Ascending aorta (tissue), 2 donors: ENCODE measurements at places on chromosomes 2 and 18.

DNA sequence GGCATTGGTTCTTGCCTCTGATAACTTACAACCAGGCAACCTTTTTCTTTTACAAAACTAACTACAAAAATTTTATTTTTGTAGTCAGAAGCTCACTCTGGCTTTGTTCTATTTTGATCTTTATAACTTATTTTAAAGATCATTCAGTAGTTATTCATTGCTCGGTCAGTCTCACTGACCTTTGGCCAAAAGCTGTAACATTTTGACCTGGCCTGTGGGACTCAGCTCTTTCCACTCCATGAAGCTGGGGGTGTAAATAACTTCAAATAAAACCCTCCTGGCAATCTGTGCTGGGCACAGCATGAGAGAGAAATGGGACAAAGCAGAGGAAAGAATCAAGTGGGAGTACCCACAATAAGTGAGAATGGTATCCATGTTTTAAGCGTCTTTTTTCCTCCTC, 380.7 kb downstream of the SETBP1 start:
- DNase-seq = no peak

DNA sequence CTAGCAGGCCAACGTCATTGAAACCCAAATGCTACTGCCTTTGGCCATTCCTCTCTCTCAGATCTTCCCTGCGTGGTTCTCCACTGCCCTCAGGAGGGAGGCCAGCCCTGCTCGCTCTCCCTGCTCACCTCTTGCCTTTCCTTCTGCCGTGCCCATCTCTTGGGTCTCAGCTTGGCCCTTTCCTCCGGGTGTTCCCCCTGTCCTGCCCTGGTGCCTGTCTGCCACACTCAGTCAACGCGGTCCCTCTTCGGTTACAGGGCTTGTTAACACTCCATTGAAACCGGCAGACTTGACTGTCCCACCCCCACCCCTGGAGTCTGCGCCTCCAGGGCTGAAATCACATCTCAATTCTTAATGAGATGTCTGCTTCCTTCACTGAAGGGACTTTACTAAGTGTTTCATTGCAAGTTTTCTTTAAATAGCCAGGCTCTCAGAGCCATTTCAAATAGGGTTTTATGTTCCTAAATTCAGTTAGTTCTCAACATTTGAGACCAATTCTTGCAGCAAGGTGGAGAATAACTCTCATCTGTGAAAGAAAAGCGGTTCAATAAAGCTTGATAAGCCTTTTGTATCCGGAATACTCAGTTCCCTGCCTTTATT, 237.6 kb downstream of the DYSF start:
- DNase-seq = no peak

DNA sequence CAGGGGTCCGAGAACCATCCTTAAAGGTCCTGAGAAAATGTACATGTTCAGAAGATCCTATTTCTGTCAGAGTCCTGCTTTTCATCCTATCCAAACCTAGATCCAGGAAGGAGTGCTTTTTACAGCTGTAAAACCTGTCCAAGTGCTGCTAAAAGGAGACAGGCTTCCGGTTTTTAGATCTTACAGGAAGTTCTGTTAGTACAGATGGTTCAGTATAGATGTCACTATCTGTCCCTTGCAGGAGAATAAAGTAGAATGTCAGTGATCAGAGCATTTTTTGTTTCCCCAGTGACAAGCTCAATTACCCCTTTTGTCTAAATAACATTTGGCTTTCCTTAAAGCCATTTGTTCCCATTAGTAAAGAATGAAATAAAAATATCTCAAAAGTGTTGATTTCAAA, 98.3 kb downstream of the NRP2 start:
- DNase-seq = no peak

GRCh38 chr2:239587311-239587731, 186.5 kb upstream of the HDAC4 start:
- DNase-seq = no peak

GRCh38 chr2:16438613-16439321, 226.9 kb downstream of the CYRIA start:
- DNase-seq = no peak

DNA sequence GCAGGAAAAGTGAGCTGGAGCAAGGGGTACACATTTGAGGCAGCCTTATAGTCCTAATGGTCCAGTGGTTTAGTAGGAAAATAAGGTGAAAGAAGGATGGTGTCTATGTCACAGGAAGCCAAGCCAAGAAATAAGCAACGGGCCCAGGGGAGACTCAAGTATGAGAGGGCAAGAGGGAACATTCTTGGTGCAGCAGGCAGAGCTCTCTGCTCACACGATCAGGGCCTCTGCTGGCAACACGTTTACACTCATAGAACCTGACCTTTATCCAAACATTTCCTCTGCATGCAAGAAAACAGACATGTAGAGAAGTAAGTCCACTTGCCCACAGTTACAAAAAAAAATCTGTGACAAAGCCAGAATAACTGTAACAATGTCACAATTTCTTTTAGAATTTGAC, 32.6 kb upstream of the LRRC30 start:
- DNase-seq = no peak

DNA sequence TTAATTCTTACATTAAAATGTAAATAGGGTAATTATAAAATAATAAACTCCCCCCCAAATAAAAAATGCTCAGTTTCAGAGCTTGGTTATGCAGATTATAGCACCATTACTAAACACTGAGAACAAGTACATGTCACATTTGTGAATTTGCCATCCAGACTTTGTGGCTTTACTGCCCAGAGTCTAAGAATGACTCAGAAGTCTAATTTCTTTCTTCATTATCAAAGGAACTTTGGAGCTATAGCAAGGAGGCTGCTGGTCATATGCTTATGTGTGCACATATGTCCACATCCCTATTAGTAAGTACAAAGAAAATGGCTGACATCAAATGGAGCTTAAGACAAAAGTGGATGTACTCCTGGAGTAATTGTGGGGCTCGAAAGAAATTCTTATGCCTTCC, 248.5 kb upstream of the SESTD1 start:
- DNase-seq = no peak
